ENCODE measurements at places on chromosomes 2 and 18.

- DNase-seq, result no peak
These were observed 1040.3 kb downstream of the SOCS6 start for GRCh38 chr18:71329114-71329513.

DNA sequence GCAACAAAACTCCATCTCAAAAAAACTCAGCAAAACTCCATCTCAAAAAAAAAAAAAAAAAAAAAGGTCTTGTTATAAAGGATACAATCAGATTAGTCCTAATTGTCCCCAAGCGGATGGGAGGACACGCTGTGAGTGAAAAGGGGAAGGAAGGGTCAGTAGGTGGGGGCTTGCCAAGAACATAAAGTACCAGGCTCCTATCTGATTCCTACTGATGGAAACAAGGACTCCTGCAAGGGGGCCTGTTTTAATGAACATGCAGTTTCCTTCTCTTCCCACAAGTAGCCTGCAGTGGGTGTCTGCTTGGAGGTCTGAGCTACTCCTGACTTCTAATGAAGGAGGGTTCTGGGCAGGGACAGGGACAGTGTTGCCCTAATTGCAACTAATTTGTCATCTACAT, 7.9 kb downstream of the SCG2 start:
- no peak for DNase-seq

GRCh38 chr18:64714086-64714485, 565.2 kb upstream of the LINC00305 start:
- DNase-seq, result no peak

DNA sequence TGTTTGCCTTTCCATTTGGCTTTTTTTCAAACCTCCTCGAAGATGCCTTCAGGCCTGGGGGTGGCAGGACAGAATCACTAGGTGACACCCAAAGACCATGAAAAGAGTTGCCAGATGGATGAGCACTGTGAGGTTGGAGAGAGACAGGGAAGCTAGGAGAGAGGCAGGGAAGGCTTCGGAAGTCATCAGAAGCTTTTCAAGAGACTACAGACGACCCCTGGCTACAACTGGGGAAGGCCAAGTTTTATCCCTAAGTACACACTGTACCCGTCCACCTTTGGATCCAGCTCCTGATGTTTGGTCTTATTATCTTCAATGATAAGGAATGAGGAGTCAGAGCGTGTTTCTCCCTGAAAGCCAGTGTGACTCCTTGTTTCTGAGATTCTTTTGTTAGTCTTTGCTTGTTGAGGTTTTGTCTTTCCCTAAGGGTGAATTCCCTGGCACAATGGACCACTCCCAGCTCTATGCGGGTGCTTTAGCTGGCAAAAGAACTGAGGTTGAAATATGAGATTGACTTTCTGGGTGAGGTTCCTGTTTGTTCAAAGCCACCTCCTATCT, 33.4 kb upstream of the SLC9A2 start:
- no peak for DNase-seq

DNA sequence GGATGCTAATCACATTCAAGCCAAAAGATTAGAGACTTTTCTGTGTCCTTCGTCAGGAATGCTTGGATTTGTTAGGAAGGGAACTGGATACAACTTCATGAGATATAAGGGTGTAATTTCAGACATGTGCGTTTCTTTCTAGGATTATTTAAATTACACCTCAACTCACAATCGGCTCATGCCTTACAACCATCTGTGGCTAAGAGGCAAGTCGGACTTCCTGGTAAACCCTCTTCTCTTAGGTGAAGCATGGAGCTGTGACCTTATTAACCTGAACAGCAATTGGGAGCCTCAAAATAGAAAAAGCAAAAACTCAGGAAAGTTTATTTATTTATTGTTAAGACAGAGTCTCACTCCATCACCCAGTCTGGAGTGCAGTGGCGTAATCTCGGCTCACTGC, 61.8 kb downstream of the SEMA4F start:
- DNase-seq, result no peak

DNA sequence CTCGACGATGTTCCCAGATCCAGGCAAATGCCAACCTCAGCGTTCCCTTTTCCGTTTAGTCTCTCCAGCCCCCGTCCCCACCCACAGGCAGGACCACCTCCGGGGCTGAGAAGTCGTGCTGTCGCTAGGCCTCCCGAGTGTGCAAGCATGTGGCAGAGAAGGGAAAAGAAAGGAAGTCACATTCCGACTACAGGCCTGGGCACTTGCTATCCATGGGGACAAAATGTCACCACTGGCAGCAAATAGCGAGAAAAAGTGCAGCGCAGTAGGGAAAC, 420 bp downstream of the PIGN start:
- peak; percentile 11 for DNase-seq

GRCh38 chr2:151040039-151040438, 221.6 kb downstream of the RBM43 start:
- no peak for DNase-seq

- no peak for DNase-seq
These were observed 431.4 kb upstream of the TNP1 start for GRCh38 chr2:217291259-217291658.

GRCh38 chr2:231039821-231040364, 2.6 kb downstream of the C2orf72 start:
- DNase-seq, result no peak

DNA sequence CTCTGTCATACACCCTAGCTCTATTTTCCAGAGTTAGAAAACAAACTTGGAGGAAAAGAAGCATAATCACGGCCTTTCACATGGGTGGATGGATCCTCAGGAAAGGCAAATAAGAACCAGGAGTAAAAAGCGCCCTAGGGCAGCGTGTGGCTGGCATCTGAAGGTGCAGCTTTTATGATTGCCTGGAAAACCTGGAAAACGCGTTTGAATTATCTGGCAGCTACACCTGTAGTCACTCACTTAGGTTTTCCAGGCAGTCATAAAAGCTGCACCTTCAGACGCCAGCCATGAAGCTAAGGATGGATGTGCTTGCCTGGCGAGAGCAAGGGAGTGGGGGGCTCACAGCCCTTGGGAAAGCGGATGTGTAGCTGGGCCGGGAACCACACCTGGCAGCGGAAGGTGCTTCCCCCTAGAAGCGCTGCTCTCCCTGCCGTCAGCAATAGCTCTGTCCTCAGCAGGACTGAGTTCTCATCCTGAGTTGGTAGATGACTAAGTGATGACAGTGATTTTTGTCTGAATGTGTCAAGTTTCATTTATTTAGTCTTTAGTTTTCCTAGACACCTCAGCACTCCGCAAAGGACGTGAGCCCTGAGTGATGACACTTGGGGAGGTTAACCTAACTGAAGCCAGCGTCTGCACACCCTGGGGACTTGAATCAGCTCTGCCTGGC, 82.0 kb downstream of the DCDC2C start:
- no peak for DNase-seq

DNA sequence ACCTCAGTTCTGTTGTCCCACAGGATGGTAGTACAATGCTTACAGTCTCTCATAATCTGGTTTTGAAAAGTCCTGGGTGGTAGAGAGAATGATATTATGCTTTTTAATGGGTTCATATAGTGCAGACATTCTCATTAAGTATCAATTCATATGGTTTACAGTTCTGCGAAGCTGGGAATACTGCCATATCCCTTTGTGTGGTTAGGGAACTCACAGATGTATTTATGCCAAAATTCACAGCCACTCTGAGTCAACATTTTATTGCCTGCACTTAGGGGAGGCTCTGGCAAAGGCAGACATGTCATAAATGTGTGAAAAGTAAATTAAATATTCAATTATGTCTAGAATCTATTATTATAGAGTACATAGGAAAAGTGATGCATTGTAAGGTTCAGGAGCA, 808.2 kb downstream of the SUCLG1 start:
- DNase-seq, result no peak

GRCh38 chr2:16112251-16112971, 172.1 kb downstream of the MYCN start:
- DNase-seq, result no peak

DNA sequence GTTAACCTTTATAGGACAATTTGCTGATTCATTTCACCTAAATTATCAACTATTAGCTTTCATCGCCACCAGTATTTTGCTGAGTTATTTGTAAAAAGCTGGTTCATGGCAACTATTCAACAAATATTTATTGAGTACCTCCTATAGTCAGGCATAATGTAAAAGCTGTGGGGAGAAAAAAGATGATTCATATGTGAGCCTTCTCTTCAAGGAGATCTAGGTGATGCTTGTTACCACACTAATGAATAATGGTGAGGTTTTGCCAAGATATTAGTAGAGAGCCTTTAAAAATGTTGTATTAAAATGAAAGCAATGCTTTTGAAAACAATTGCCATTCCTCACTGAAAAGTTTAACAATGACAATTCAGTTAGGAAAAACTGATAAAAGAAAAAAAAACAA, 187.8 kb downstream of the ANKRD44 start:
- no peak for DNase-seq

GRCh38 chr18:21439431-21439846, 161.1 kb downstream of the ESCO1 start:
- DNase-seq, result peak; percentile 60

- DNase-seq, result no peak
These were observed 17.0 kb upstream of the LANCL1 start for GRCh38 chr2:210493528-210493927.

DNA sequence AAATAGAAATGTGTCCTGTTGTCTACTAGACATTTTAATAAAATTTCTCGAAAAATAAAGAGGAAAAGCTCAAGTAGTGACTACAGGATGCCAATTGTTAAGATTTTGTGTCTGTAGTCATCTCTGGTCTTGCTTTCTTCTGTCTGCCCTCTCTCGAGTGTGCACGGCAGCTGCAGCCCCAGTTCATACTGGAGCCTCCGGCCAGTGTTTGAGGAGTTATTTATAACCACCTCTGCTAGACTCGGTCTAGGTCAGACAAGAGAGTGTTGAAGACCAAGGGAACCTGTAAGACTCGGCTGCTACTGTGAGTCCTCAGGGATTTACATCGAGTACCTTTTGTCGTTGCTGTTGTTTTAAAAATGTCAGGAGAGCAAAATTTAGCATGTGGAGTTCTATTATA, 810.1 kb upstream of the POU3F3 start:
- no peak for DNase-seq

GRCh38 chr2:50962731-50963130, 69.2 kb downstream of the NRXN1 start:
- DNase-seq, result no peak

GRCh38 chr18:27064673-27065072, 120.4 kb downstream of the CHST9 start:
- no peak for DNase-seq

DNA sequence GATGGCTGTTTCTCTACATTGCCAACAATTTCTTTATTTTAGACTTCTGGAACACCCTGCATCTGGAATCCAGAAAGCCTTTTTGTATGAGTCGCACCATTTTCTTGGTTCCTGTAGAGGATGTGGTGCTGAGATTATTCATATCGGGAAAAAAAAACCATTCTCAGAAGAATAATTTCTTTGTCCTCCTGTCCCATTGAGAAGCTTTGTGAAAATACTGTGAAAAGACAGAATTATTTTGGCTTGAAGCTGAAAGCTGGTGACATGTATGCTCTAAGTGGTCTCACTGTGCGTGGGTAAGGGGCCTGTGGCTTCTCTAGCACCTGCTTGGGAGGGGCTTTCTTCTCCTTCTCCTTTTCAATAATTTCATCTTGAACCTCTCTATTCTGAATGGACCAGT, 138.4 kb downstream of the FAM210A start:
- DNase-seq, result no peak

DNA sequence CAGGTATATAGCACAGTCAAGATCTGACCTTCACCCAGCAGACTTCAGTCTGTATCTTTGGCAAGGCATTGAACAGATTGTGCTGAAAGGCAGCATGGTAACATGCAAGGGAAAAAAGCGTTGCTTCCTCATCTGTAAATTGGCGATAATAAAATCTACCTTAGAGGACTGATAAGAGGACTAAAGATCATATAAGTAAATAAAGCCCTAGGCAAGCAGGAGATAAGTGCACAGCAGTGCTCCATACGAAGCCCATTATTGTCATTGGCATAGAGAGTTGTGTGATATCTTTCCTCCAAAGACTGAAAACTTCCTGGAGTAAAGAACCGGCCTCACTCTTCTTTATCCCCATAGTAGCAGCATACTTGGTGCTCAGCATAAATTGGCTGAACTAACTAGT, 162.6 kb downstream of the ANKRD44 start:
- DNase-seq, result no peak

DNA sequence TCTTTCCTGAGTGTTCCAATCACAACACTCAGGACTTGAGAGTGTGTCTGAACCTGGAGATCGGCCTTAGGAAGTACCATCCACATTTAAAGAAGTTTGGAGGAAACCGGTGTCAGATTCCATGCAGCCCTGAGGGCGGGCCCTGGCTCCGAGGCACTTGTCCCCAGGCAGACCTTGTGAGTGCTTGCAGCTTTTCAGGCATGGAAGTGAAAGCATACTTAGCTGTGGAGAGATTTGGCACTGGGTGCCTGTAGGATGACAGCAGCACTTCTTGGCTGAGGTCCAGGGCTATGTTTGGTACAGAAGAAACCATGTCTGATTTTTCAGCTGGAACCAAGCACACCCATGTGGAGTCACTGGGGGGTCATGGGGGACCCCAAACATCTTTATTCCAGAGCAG, 230.8 kb downstream of the SEPTIN10 start:
- DNase-seq, result no peak

DNA sequence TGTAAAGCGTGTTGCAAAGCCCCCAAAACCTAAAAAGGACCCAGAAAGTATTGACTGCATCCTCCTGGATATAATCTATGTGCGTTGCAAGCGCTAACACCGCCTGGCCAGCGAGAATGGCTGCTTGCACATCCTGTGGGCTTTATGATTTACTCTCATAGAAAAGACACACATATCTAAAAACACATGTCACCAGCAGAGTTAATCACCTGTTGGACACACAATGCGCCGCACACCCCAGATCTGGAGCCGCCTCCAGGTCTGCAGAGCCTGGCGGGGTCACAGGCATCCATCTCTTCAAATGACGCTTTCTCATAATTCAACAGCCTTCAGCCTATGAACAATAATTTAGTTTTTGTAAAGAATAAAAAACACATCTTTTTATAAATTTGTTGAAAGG, 186.5 kb downstream of the RTP5 start:
- no peak for DNase-seq

- DNase-seq, result no peak
These were observed 65.6 kb downstream of the ODC1 start for GRCh38 chr2:10382354-10383061.

GRCh38 chr18:79620576-79621165, 58.9 kb upstream of the CTDP1 start:
- no peak for DNase-seq

DNA sequence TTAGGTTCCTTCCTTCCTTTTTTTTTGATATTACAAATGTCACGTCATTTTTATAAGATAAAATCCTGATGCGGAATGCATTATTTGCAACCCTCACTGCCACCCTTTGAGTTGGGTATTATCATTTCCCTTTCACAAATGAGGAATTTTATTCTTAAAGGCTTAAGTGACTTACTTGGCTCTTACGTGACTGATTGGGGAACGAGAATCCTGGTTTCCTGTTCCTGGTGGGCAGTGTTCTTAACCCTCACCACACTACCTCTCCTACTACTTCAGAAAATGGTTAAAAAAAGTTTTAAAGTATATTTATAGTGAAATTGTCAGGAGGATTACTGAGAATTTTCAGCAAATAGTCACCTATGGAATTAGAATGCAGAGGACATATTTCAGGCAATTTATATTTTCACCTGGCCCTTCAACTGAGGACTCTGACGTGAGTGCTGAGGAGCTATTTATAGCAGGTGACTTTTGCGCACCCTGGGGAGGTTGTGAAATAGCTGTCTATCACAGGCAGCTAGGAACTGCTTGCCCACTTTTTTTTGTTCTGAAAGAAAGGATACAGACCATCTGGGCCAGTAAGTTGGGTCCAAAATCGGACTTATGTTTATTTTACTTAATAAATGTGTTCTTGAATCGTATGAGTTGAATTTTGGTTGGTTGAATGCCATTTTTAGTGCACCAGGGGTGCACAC, 18.7 kb upstream of the RASGRP3 start:
- DNase-seq, result peak; percentile 37

Data from HuH-7 (cell line).